ENCODE measurements at places on chromosomes 16 and 17. TPM values are rescaled to one million over a fixed set of nuclear protein-coding genes. Genes with fewer than 3 reads are reported as not detected.

GINS3 gene
- polyA plus RNA-seq: 9.4 TPM

TEKT3 gene
- polyA plus RNA-seq: 2.5 TPM

LRRC37A gene
- polyA plus RNA-seq: 1.9 TPM

DNAH9 gene
- polyA plus RNA-seq: not detected

- DNase-seq: no peak
Measured at GRCh38 chr16:4572715-4573114, 16.6 kb downstream of the C16orf96 start.

MT1F gene
- 107 TPM for polyA plus RNA-seq

DNA sequence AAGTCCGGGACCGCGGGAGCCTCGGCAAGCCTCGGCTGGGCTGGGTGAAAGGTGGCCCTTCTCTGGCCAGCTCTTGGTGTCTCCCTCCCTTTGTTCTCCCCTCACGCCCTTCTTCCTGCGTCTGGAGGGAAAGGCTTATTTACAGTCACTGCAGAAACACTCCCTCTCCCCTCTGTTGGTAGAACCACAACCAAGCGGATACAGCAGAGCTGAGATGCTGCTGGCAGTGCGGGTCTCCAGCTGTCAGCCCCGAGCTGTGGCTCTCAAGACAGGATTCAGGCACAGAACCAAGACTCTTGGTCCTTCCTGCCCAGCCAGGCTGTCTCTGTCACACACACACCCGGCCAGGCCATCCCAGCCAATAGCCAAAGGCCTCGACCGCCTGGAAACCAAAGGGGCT lies 133.3 kb downstream of the ENGASE start:
- no peak for DNase-seq

DNA sequence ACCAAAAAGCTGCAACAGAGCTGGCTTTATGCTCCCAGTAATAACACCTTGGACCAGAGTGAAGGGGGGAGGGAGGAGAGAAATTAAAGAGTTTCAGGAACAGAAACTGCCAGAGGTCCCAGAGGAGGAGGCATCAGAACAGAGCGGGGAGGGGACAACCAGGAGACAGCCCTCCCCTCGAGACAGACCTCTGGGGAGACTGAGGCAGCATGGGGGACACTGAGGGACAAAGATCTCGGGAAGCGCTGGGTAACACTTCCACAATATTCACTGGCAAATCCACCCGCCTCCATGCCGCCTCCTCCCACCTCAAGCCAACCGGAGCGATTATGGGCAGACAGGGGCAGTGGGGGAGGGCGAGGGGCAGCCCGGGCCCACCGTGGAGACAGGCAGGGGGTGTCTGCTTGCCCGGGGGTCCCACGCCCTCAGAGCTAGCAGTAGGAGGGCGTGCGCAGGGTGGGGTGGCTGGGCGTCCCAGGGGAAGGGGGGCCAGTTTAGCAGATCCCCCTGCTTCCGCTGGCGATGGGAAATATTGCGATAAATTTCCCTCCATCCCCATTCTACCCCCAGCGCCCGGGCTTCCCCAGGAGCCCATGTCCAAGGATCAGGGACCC lies 1.2 kb downstream of the PCGF2 start:
- no peak for DNase-seq

DNA sequence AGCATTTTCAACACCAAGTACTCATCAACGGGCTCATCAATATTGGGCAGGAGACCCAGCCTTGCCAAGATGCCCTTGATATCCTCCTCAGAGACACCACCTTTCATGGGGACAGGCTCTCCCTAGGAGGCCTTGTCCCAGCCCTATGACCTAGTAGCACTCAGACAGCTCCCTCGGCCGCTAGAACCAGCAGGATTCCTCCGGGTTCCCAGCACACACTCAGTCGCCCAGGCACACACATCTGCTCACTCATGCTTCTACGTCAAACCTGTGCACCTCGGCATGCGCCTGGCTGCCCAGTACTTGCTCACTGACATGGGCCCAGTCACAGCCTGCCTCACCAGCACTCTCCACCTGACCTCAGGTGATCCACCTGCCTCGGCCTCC lies 17.0 kb downstream of the SRCIN1 start:
- no peak for DNase-seq

DNA sequence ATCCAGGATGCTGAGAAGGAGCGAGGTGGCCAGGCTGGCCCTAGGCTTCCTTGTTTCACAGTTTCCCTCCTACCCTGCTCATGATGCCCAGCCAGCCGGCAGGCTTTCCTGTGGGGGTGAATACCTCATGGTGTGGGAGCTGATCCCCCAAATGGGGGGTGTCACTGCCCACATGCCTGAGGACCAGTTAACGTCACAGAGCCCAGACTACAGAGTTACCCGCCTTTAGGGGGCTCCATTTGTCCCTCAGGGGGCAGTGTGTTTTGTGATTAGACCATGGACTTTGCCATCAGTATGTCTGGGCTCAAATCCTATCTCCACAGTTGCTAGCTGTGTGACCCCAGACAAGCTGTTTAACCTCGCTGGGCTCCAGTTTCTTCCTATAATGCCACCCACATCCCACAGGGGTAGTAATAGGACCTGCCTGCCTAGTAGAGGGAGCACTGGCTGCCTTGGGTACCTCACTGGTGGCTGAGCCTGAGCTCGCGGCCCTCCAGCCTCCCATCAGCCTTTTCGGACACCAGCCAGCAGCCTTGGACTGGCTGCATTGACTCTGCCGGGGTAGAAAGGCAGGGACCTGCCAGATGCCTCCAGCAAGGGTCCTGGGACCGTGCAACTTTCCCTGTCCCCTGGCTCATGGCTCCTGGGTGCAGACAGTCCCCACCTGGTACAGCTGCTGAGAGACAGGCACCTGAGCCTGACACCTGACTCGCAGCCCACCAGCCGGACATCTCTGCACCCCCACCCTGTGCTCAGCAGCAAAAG lies 87.5 kb upstream of the GSE1 start:
- no peak for DNase-seq

CBLN1 gene
- 1.2 TPM for polyA plus RNA-seq

- no peak for DNase-seq
Measured at GRCh38 chr16:76946879-76947278, 244.1 kb upstream of the MON1B start.

GRCh38 chr16:14150796-14151195 lies 79.7 kb downstream of the MRTFB start:
- no peak for DNase-seq

DNA sequence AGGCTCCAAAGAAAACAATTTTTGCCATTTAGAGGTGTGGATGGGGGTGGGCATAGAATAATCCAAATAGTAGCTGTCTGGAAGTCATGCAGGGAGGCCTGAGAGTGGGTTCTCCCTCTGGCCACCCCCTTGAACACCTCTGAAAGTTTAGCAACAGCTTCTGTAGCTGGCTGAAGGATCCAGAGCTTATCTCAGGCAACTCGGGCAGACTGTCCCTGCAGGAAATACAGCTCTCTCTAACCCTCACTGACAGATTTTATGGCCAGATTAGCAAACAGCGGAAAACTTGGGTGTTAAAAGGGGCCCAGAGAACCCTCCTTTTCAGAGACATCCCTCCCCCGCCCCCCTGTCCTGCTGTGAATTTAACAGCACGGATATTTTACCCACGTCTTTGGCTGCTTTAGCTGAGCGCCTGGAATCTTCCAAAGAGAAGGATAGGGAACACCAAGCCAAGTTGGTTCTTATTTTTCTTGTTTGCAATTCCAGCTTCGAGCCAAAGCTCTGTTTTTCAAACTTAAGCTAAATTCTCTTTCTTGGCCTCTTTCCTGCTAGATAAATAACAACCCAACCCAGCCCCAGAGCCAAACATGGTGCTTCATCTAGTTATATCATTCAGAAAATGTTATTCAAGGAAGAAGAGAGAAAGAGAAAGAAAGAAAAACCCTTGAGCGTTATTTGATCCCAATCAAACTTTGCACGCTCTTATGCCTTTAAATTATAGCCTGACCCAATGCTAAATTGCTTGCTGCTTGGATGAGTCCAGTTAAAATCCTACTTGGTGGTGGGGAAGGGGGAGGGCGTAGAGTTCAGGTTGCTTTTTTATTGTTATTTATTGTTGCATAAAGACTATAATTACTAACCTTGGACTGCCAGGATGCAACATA lies 2.3 kb upstream of the HOXB2 start:
- no peak for DNase-seq

Measured in GM23338 (cell line).